ENCODE measurements at places on chromosomes 6 and 20. TPM values are rescaled to one million over a fixed set of nuclear protein-coding genes. Genes with fewer than 3 reads are reported as not detected.

CAGE1 gene
- not detected for total RNA-seq

TNFRSF6B gene
- 0.33 TPM for total RNA-seq

LRRC73 gene
- 1.0 TPM for total RNA-seq

HDGFL1 gene
- total RNA-seq: not detected

LAMA5 gene
- 2.3 TPM for total RNA-seq

RSPH4A gene
- total RNA-seq: 0.14 TPM

ZSCAN26 gene
- 8.5 TPM for total RNA-seq

- no peaks in the 10 kb centered on the region for H3K36me3 ChIP-seq
- no peaks in the 10 kb centered on the region for H3K27me3 ChIP-seq
- H3K4me3 ChIP-seq: no peak overlapping the region
- peaks cover 4% of the 10 kb centered on the region for H3K4me1 ChIP-seq
These were observed 212.5 kb upstream of the GRIK2 start for GRCh38 chr6:101181006-101181405.

GRCh38 chr6:140032189-140032588, 657.7 kb upstream of the CITED2 start:
- peaks cover 34% of the 10 kb centered on the region for H3K36me3 ChIP-seq
- DNase-seq: no peak
- no peaks in the 10 kb centered on the region for H3K27me3 ChIP-seq
- peaks cover 20% of the 10 kb centered on the region for H3K4me1 ChIP-seq

GRCh38 chr20:45254383-45255262, at the start of gene SLPI:
TSS of gene SLPI (minus strand) at chr20:45254564. CDS start at chr20:45254543, 21 bp downstream.
- no peak within 1 kb of the TSS for H3K27ac ChIP-seq
- DNase-seq: no peak
- H3K4me1 ChIP-seq: no peaks in the 10 kb centered on the region
- peaks cover 26% of the 10 kb centered on the region for H3K27me3 ChIP-seq
- no peak within 1 kb of the TSS for H3K4me3 ChIP-seq

DNA sequence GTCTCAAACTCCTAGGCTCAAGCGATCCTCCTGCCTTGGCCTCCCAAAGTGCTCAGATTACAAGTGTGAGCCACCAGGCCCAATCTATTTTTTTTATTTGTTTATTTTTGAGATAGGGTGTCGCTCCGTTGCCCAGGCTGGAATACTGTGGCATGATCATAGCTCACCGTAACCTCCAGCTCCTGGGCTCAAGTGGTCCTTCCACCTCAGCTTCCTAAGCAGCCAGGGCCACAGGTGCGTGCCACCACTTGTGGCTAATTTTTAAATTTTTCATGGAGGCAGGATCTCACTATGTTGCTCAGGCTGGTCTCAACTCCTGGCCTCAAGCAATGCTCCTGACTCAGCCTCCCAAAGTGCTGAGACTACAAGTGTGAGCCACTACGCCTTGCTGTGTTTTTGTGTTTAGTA, 9.8 kb downstream of the KIF3B start:
- H3K36me3 ChIP-seq: no peaks in the 10 kb centered on the region
- H3K4me3 ChIP-seq: no peak overlapping the region
- H3K27ac ChIP-seq: no peak overlapping the region
- H3K4me1 ChIP-seq: peaks cover 24% of the 10 kb centered on the region
- H3K27me3 ChIP-seq: no peaks in the 10 kb centered on the region

- no peak overlapping the region for H3K27ac ChIP-seq
- peaks cover 23% of the 10 kb centered on the region for H3K4me1 ChIP-seq
- no peak for DNase-seq
- H3K36me3 ChIP-seq: no peaks in the 10 kb centered on the region
- H3K27me3 ChIP-seq: no peaks in the 10 kb centered on the region
These were observed 228.3 kb downstream of the CLIC5 start for GRCh38 chr6:45787384-45787783.

DNA sequence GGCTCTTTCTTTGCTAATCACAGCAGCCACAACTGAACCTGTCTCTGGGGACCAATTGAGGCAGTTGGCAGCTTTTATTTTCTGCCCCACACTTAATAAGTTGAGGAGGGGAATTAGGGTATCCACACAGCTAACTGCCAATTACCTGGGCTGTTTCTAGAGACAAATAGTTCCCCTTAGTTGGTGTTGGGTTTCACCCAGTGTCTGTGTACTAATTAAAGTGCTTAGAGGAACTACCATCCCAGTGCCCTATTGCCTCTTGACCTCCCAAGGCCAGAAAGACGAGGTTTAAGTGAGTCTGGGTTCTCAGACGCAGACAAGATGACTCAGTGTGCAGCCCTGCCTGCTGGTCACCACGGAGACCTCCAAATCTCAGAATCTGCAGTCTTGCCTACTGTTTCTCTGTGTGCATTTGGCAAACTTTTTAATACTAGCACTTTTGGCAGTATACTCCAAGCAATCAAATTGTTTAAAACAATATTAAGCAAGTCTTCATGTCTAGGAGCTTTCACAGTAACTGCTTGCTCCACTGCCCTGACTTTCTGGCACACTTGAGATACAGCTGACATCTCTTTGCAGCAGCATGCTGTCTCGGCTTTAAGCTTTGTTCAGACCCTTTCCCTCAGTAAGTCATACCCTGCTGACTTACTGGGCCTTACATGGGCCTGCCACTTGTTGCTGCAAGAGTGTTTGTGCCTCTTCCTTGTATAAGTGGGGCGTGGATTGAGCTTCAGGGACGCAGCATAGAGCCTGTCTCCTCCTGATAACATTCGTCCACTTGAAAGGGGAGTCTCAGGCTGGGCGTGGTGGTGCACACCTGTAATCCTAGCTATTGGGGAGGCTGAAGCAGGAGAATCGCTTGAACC, 31.9 kb downstream of the STK35 start:
- H3K36me3 ChIP-seq: peaks cover 5% of the 10 kb centered on the region
- peaks cover 87% of the 10 kb centered on the region for H3K4me1 ChIP-seq
- DNase-seq: peak; percentile 67
- no peaks in the 10 kb centered on the region for H3K27me3 ChIP-seq
- H3K27ac ChIP-seq: peak overlapping the region; percentile 88
